Frontal cortex (tissue), 4 donors: ENCODE measurements at places on chromosomes 5 and 9. TPM values are rescaled to one million over a fixed set of nuclear protein-coding genes. Genes with fewer than 3 reads are reported as not detected.

DNA sequence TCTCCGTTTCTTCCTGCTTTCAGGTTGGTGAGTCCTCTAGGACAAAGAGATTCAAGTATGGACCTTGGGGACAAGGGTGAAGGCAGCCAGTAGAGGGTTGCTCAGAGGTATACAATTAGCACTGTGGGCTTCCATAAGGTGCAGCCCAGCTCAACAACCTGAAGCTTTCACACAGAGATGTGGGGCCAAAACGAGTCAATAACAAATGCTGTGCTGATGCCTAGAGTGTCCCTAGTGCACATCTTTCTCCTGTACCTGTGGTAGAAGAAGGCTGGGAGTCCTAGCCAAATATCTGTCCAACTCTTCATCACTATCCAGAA is 20.7 kb upstream of the MLANA start:
- DNase-seq: no peak

DNA sequence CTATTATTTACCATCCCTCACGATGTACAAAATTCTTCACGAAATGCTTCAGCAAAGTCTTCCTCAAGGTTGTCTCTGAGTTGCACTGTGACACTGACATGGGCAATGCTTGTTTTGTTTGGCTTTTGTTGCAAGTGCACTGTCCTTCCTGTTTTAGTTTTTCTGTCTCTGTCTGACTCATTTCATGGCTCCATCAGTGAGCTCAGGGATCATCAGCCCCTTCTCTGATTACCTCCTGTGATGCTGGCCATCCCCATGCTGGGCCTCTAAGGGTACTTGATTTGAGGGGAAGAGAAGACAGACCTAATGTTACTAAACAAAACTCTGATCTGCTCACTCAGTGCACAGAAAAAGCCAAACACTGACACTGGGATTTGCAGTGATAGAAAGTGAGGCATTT is 37.6 kb upstream of the STX17 start:
- DNase-seq: no peak

Gene UGT3A2
- 0.41 TPM for total RNA-seq

- no peak for DNase-seq
Measured at GRCh38 chr5:138149530-138149929, 10.3 kb upstream of the NME5 start.

Gene GFPT2
- total RNA-seq: 11.0 TPM

GRCh38 chr5:177306674-177307543 is 3.3 kb downstream of the PRELID1 start:
- no peak for DNase-seq

- no peak for DNase-seq
Measured at GRCh38 chr9:120536949-120537640, 42.9 kb downstream of the CDK5RAP2 start.

DNA sequence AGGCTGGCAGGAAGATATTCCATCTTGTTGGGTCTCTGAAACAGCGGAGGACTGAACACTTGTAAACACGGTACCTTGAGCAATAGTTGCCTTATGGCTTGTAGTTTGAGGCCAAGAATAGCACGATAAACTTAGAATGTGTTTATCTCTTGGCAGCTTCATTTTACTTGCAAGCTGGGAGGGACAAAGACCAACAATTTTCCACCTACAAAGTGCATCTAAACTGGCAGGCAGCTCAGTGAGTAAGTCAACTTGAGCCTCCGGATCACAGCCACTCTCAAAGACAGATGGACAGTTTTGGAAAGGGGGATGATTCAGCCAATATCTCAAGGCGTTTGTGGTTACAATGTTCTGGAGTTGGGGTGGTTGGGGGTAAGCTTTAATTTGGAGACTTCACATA is 652.6 kb downstream of the CETN3 start:
- DNase-seq: no peak

Gene SV2C
- 2.9 TPM for total RNA-seq

Gene STKLD1
- total RNA-seq: 1.2 TPM

GRCh38 chr9:126628969-126629674 is 15.4 kb downstream of the LMX1B start:
- no peak for DNase-seq

Gene TRPM6
- total RNA-seq: 1.6 TPM

Gene PLAC8L1
- total RNA-seq: 0.82 TPM
